Globus pallidus (tissue), 1 donor: ENCODE measurements at places on chromosomes 11 and 22.

DNA sequence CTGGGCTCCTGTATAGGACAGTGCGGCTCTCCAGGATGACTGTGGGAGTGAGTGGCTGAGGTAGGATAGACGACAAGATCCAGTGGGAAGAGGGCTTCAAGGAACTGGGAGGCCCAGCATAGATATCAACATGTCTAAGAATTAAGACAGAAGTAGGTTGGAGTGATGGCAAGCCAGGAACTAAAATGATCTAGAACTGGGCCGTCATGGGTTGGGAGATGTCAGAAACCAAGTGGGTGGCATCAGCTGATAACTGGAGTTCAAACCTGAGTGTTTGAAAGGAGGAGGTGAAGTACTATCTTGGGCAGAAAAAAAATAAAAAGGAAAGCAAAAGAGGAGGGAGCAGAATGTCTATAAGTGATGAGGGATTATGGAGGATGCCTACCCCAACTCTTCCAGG lies 7.1 kb upstream of the MEN1 start:
- no peak for DNase-seq

GRCh38 chr11:19345519-19345847 lies 104.7 kb upstream of the E2F8 start:
- no peak for DNase-seq

DNA sequence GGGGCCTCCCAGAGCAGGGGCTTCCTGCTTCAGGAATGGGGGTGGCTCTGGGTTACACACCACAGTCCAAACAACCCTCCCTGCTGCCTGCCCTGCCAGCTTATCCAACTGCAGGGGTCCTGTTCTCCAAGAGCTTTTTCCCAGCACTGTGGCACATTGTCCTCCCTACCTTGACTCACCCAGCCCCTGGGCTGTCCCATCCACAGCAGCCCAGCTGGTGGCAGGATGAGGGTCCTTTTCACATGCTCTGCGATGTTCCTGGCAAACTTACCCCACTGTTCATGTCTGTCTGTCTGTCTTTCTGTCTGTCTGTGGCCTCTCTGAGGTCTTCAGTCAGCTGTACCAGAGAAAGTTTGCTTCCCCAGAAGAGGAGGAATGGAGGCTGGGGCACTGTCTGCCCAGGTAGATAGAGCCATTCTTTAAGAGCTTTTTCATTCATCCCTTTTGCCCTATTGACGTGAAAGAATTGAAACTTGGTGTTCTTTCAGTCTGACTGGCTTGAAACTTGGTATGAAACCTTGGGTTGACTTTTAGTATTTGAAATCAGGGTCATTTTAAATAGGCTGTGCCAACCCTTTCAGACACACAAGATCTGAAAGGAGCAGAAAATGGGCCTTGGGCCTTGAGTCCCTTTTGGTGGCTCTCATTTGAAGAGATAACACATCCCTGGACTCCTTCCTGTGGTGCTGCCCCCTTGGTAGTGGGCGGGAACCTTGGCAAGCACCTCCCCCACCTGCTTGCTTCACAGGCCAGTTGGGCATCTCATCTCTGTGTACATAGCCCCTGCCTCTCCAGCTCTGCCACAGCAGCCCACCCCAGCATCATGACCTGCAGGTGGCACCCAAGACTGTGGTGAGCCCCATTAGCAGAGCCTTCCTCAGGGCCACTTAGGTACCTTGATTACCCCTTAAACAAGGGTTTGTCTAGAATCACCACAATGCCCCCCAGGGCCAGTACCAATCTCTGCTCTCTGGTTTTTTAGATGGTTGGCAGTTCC lies 74.6 kb upstream of the SUSD2 start:
- DNase-seq: no peak

DNA sequence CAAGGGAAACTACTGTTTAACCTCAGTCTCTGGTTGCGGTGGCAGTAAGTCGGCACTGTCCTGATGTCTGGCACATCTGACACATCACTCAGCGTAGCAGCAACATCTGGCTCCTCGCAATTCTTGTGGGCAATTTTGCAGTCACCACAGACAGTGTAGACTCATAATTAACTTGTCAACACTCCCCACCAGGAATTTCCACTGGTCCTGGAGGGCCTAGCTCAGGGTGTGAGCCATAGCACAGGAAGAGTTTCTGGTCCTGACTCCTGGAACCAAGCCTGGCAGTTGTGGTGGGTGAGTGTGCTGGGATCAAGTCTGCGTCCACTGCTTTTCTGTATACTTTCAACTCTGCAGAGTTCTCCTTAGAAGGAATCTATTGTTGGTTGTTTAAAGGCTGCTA lies 209.7 kb downstream of the SNX19 start:
- no peak for DNase-seq

GRCh38 chr22:47626428-47627390 lies 864.3 kb downstream of the TBC1D22A start:
- DNase-seq: no peak

- DNase-seq: no peak
Measured at GRCh38 chr11:130070846-130071200, 1.1 kb downstream of the APLP2 start.

DNA sequence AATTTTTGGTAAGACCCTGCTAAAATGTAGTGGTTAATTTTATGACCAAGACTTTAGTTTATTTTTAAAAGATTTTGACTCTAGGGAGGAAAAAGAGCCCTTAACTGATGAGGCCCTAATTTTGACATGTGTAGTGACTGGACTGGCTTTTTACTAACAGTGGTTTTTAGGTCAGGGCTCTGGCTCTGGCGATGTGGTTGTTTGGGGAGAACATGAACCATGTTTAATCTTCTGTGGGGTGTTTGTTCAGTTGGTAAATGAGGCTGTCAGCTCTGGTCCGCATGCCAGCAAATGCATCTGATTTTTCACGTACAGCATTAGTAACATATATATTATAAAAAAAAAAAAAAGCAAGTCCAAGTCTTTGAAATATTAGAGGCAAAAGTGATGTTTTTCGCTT lies 104.3 kb downstream of the EXT2 start:
- no peak for DNase-seq
